ENCODE measurements at places on chromosomes 13 and 19.
A peak's percentile ranks its signal among the peaks of the same experiment; 100 is the strongest.

- DNase-seq: no peak
Measured at GRCh38 chr19:2212861-2213711, 23.0 kb downstream of the PLEKHJ1 start.

DNA sequence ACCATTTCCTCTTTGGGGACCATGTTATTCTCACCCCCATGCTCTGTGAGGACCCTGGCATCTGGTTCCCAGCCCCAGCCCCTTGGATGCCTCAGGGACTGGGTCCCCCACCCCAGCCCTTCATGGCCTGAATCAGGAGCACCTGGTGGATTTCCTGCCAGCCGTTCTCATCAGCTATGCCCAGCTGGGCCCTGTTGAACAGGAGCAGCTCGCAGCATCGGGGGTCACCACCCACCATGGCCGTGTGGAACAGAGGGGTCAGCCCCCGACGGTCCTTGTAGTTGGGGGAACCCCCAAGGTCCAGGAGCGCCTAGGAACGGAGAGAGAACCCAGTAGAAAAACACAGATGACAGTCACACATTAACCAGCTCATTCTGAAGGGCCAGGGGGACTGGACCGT lies 7.8 kb downstream of the SHANK1 start:
- no peak for DNase-seq

DNA sequence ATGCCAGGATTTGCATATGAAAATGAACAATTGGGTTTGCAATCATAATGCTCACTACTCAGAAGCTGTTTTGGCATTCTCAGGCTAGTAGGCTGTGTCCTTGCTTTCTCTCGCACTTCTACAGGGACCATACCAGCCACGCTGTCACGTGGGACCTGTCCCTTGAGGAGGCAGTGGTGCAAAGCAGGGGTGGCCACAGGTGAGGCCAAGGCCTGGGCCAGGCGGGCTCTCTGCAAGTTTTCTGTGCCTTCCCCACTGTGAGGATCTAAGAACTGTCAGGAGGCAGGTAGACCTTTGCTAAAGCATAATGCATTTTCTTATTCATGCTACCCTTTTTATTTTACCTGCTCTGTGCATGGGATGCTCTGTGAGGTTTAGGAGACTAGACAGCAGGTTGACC lies 89.4 kb upstream of the IRS2 start:
- no peak for DNase-seq

GRCh38 chr13:30847650-30848307 lies 58.3 kb upstream of the MEDAG start:
- DNase-seq: no peak

DNA sequence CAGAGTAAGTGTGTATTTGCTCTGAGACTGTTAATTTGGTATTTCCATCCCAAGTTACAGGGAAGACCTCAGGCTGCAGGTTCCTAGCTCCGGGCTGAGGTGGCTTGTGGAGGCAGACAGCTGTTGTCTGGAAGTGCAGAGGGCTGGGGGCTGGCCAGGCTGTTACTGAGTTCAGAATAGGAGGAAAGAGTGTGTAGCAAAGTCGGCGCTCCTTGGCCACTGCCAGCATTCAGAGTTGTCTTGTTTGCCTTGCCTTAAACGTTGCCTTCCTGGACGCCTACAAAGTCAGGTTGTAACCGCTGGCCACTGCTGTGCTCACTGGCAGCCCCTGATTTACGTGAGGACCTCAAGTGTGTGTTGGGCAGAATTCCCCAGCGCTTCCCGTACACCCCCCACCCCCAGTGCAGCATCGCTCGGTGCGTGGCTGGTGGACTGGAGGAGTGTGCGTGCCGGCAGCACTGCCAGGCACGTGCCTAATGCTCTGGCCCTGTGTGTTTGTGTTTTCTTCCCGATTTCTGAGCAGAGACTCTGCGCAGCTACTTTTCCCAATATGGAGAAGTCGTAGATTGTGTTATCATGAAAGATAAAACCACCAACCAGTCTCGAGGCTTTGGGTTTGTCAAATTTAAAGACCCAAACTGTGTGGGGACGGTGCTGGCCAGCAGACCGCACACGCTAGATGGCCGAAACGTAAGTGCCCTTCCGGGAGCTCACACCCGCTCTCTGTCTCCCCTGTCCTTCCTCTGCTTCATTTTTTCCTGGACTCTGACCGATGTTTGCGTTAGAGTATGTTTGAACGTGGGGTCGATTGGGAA lies 10.5 kb downstream of the DAZAP1 start:
- no peak for DNase-seq

GRCh38 chr13:75636436-75637180 lies 478 bp downstream of the LMO7 start:
- DNase-seq: peak; percentile 15

GRCh38 chr19:5951338-5951861 lies 26.5 kb downstream of the RANBP3 start:
- DNase-seq: peak; percentile 60

GRCh38 chr19:11861301-11861700 lies 12.8 kb downstream of the ZNF439 start:
- DNase-seq: no peak

DNA sequence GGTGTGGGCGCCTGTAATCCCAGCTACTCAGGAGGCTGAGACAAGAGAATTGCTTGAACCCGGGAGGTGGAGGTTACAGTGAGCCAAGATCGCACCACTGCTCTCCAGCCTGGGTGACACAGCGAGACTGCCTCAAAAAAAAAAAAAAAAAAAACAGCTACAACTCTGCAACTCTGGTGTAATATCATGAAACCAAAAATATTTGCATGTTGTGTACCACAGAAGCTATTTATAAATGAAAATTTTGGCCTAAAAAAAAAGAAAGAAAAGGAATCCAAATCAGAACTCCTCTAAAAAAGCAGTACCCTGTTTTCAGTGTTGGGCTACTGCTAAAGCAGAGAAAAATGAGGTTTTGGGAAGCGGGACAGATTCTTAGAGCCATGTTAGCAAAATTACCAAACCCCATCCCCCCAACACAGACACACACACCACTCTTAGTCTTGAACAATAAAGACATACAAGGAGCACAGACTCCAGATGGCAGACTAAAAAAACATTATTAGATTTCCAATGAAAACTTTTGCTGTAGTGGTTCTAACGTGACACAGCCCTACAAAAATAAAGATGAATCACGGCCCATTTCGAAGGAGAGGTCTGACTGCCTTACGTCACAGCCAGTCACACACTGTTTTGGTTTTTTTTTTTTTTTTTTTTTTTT lies 51.5 kb downstream of the INSR start:
- peak; percentile 65 for DNase-seq

DNA sequence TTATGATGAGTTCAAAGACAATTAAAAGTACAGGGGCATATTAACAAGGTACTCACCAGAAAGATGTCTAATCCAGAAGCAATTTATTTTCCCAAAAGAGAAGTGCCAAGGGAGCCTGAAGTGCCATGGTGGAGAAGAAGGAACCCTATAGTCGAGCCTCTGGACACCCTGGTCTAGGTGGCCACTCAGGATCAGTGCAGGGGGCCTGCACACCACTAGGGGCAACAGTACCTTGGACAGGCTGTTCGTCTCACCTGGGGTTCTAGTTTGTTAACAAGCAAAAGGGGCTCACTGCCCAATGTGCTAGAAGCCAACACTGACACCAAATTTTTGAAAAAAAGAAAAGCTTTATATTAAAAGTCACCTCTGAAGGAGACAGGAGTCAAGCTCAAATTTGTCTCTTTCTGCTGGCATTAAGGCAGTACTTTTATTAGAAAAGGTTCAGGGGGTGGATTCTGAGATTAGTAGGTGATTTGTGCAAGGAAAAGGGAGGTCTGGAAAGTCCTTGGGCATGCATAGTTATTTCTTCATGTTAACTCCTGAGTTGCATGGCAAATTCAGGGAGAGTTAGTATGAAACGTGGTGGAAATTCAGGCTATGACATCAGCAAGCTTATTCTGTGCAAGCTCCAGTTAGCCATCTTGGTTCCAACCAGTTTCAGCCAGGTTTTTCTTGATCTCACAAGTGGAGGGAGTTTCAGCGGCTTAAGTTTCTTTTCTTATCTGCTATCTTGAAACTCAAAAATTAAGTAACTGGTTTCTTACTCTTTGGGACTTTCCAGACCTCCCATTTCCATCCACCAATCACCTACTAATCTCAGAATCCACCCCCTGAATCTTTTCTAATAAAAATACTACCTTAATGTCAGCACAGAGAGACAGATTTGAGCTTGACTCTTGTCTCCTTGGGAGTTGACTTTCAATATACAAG lies 884 bp upstream of the CBY2 start:
- no peak for DNase-seq

GRCh38 chr13:20272588-20273171 lies 40.6 kb upstream of the GJB6 start:
- no peak for DNase-seq

- DNase-seq: no peak
Measured at GRCh38 chr19:16429759-16430091, 42.0 kb downstream of the EPS15L1 start.

DNA sequence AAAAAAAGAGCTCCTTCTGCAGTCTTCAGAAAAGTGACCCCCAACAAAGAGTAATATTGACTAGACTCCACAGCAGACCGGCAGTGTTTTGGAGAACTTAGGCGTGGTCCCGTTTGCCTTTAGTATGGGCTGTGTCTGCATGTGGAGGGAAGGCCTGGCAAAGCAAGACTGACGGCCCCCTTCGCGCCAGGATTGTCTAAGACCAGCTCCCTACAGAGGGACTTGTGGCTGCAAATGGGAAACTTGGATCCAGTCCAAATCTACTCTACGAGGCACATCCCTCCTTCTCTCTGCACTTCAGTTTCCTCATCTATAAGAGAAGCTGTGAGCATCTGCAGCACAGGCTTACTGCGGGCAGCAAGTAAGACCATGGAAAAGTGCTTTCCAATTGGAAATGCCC lies 350.0 kb downstream of the ZNF536 start:
- DNase-seq: no peak

DNA sequence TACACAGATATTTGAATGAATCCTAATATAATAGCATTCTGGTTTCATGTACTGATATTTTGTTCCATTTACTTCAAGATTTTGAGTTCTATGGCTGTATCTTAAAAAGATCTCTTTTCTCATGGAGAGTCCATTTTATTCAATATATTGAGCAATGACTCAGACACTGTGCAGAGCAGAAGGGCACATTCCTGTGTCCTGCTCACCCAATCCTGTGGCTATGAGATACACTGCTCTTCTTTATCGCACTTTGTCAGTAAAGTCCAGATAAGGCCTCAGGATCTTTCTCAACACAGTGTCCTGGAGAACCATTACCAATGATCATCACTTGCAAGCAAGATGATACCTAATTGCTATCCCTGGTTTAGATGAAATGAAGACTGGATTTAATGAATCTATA lies 155.0 kb downstream of the CYSLTR2 start:
- no peak for DNase-seq

DNA sequence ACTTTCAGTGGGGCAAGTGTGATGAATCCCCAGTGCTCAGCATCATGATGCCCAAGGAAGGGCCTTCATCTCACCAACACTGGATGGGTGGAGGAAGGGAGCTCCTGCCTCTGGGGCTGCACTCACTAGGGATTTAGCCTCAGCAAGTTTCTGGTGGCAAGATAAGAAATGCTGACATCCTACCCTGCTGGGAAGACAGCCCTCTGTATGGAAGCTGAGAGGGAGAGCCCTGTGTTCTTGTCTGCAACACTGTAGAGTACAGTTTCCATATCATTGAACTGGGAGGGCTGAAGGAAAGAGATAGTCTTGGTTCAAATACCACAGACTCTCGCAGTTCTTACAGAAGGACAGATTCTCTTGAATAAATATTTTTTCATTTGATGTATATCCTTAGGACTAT lies 7.3 kb upstream of the ZNF460 start:
- DNase-seq: no peak

DNA sequence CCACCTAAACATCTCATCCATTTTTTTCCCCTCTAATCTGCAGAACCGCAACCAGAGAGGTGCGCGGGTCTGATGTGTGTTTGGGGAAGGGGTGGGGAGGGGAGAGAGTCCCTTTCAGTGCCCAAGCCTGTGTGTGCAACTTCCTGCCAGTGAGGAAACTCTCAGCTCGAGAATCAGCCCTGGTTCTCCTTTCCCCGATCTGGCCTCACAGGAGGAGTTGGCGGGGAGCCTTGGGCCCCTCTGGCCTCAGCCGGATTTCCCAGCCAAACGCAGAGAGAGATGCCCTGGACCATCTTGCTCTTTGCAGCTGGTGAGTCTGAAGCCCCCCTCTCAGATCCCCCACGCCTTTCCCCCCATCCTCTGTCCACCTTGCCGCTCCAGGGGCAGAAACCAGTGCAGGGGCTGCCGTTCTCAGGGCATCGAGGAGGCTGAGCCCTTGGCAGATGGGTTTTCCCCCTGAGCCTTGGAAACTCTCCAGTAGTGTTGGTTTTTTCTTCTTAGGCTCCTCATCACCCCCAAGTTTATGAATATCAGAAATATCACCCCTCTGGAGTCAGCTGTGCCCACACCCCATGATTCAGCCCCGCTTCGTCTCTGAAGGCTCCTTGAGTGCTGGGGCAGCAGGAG lies at the start of gene C19orf38:
TSS of gene C19orf38 (plus strand) at position 186 of the 627 bp plus-strand sequence. CDS start at position 280, 94 bp downstream.
- DNase-seq: peak; percentile 84

DNA sequence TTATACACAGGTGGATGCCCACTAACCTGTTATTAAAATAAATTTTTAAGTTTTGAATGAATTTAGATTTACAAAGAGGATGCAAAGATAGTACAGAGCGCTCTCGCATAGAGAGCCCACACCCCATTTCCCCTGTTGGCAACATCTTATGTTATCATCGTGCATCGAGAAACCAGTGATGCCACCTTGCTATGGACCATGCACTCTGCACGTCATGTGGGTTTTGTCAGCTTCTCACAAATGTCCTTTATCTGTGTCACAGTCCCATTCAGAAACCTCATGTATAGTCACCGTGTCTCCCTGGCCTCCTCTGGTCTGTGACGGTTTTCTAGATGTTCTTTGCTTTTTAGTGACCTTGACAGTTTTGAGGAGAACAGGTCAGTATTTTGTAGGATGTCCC lies 60.0 kb downstream of the ING1 start:
- DNase-seq: no peak

DNA sequence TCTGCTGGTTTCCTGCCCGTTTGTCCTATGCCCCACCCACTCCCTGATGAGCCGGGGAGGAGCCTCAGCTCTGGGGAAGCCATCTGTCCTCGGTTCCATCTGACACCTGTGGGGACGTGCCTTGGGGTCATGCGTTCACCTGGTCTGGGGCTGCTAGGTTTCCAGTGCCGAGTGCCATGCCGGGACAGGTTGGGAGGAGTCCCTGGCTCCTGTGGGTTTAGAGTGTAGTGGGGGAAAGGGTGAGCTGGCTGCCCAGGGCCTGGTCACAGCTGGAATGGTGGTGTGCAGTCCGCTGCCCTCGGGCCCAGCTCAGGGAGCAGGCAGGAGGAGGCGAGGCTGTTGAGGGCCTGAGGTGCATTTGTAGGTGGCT lies 2.5 kb downstream of the KDM4B start:
- DNase-seq: no peak

All from inflammatory macrophage (primary cell).